Fibroblast of skin of right biceps (primary cell): ENCODE measurements at places on chromosomes 16 and 17.

DNA sequence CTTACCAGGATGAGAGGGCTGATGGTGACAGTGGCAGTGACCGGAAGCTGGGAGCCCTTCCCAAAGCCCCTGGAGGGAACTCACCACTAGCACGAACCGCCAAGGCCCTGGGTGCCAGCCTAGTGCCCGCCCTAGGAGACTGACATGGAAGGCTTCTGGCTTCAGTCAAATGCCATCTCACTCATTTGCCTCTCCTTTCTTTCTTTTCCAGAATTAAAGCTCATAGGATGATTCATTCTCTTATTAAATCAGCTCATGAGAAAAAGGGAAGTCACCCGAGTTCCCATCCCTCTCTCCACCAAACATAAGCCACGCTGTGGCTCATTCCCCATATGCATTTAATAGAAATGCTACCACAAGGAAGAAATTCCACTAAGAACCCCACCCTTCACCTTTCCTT lies 12.1 kb downstream of the CUEDC1 start:
- peak; percentile 65 for DNase-seq

- no peak for DNase-seq
Observed at GRCh38 chr16:88957887-88958577, 19.0 kb downstream of the CBFA2T3 start.

GRCh38 chr17:47949946-47950345 lies 7.7 kb downstream of the PRR15L start:
- DNase-seq: no peak

- DNase-seq: no peak
Observed at GRCh38 chr16:17915791-17916190, 420.7 kb downstream of the NPIPA8 start.

DNA sequence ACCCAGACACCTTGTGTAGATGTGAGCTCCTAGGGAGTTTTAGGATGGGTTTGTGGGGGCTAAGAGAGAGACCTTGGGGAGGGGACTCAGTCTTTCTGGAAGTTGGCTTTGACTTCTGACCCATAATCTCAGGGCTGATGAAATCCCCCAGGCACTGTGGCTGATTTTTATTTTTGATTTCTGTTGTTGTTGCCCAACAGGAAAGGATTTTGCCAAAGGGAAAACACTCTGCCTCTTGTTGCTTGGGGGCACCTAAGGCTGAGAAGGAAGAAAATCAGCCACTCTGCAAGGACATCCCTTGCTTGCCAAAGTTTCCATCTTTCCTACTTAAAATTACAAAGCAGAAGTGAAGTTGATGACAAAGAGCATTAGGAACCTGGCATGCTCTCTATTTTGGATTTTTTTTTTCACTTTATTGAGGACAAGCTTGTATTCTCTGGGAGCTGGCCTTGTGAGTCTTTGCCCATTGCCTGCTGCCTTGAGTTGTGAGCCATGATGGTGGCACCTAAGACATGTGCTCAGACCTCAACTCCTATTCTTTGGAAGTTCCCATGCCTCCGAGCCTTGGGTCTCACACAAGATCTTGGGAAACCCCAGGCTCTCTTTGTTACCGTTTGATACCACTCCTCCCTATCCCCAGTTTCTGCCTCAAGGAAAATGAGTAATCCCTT lies 3.2 kb upstream of the C1QTNF1 start:
- DNase-seq: no peak

GRCh38 chr16:21959050-21959449 lies 5.9 kb downstream of the UQCRC2 start:
- no peak for DNase-seq

- DNase-seq: no peak
Observed at GRCh38 chr16:83075956-83076355, 449.2 kb downstream of the CDH13 start.

- DNase-seq: no peak
Observed at GRCh38 chr16:75660321-75660720, 12.7 kb downstream of the TERF2IP start.

DNA sequence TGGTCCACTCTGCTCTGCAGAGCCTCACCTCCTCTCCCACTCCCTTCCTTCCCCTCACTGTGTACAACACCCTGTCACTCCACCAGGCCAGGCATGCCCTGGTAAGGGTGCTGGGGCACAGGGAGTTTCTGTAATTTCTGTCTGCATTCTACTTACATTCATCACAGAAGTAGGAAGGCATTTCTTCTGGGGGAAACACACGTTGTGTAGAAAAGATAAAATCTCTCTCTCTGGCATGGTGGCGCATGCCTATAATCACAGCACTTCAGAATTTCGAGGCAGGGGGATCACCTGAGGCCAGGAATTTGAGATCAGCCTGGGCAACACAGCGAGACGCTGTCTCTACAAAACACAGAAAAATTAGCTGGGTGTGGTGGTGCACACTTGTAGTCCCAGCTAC lies 27.0 kb downstream of the WNT3 start:
- DNase-seq: no peak

DNA sequence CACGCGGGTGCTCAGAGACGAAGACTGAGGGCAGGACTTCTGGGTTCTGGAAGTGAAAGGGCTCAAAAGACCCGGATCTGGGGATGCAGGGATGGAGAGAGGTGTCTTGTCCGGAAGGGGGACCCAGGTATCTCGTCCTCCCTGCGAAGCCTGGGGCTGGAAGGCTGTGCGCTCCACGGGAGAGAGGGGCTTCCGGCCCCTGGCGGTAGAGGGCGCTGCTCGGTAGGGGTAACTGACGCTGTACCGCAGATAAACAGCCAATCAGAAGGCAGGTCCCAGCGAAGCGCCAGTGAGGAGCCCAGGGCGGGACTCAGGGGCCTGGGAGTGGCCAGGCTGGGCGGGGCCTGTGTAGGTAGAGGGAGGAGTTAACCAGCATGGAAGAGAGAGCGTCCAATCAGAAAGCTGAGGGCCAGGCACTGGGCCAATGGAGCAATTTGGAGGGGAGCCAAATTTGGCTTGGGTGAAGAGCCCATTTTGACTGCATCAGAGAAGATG lies 804 bp downstream of the TGFB1I1 start:
- DNase-seq: peak; percentile 96

GRCh38 chr16:1474796-1475551 lies at the start of gene CLCN7:
TSS of gene CLCN7 (minus strand) at chr16:1475028. CDS start at chr16:1474974, 54 bp downstream.
- DNase-seq: peak; percentile 86

- DNase-seq: no peak
Observed at GRCh38 chr17:81025741-81026129, 9.2 kb upstream of the BAIAP2 start.

DNA sequence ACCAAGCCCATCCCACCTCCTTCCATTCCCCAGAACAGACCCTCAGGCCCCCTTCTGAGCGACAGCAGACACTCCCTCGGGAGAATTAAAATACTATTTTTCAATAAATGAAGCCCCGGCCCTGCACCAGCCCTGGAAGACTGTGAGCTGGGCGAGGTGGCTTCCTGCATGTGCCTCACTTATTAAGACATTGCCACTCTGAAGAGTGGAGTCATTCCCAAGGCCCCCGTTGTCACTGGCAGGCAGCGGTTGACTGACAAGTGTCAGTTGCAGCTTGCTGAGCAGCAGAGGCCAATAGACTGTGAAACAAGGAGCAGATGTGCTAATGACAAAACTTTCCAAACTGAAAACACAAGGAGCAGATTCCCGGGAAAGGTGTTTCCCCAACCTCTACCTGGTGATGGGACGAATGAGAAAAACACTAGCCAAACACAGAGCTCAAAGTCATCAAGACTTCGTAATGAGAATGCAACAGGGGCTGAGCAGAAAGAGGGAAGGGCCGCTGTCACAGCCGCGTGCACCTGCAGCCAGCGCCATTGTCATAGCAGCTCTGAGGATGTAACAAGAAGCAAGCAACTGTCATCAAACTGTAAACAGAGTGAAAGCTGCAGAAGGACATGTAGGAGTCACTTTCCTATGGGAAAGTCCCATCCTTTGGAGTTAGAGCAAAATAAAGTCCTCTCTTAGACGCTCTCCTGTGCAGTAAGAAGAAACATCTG lies 232.1 kb downstream of the C16orf78 start:
- no peak for DNase-seq

DNA sequence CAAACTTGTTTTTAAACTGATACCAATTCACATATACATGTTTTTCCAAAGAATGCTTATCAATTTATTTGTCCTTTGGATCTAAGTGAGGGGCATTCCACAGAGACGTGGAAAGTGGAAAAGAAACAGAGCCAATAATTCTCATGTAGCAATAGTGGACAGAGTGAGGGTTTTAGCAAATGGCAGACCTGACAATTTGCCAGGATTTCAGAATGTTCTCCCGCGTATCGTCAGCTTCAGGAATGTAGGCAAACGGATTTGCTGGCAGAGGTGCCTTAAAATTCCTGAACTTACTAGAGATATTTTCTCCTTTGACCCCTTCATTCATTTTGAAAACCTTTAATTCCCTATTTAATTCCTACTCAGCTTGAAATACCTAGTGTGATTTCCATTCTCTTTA lies 193.4 kb upstream of the CPHXL start:
- DNase-seq: peak; percentile 41

DNA sequence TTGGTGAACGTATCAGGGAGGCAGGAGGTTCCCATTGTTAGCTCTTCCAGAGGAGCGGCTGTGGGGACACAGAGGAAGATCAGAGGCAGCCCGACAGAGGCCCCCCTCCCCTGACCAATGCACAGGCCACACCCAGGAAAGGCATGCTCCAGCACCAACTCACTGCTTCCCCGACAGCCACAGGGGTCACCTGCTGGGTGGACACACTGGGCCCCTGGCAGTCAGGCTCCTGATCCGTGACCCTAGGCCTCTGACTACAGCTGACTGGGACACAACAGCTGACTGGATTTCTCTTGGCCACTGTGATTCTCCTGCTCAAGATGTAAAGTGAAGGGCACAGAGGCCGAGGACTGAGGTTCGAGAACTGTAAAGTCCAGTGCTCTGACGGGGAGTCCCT lies 63.5 kb downstream of the IL21R start:
- DNase-seq: no peak

- DNase-seq: no peak
Observed at GRCh38 chr16:2702871-2703745, 16.9 kb downstream of the PRSS27 start.

- no peak for DNase-seq
Observed at GRCh38 chr16:11413907-11414595, 68.8 kb downstream of the RMI2 start.

DNA sequence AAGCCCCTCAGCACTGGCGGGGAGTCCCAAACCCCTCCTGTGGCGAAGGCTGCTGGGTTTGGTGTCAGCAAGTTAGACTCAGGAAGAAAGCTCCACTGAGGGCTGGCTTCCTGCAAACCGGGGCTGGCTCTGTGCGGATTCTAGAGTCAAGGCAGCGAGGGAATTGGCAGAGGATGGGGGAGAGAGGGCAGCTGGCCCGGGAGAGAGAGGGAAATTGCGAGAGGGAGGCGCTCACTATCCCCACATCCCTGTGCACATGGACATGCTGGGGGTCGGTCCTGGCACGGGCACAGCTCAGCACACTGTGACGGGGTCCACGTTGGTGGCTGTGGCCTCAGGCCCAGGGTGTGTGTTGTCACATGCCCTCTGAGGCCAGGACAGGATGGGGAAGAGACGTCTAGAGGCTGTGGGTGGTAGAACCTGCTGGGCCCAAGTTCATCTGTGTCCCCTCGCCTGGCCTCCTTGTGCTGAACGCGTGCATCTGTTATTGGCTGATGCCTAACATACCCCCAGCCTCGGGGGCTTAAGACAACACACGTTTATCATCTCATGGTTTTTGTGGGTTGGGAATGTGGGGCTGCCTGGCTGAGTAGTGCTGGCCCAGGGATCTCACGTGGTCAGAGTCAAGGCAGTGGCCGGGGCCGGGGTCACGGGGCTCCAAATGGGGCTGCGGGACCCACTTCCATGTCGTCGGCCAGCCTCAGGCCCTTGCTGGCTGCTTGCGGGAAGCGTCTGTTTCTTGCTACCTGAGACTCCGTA lies 16.7 kb upstream of the JPH3 start:
- DNase-seq: no peak

DNA sequence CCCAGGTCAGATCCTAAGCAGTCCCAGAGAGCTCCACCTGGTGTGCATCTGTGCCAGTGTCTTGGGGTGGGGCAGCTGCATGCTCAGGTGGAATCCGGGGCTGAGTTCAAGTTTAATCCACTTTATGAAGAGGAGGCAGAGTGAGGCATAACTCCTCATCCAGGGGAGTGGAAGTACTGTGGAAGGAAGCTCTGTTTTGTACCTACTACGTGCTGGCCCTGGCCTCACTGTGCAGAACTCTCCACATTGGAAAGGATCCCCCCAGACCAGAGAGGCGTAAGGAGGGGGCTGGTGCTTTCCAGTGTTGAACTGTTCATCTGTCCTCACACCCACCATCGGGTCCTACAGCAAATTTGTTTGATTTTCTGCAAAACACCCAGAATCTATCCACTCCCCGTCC lies 78.0 kb downstream of the ABCC6 start:
- DNase-seq: no peak

DNA sequence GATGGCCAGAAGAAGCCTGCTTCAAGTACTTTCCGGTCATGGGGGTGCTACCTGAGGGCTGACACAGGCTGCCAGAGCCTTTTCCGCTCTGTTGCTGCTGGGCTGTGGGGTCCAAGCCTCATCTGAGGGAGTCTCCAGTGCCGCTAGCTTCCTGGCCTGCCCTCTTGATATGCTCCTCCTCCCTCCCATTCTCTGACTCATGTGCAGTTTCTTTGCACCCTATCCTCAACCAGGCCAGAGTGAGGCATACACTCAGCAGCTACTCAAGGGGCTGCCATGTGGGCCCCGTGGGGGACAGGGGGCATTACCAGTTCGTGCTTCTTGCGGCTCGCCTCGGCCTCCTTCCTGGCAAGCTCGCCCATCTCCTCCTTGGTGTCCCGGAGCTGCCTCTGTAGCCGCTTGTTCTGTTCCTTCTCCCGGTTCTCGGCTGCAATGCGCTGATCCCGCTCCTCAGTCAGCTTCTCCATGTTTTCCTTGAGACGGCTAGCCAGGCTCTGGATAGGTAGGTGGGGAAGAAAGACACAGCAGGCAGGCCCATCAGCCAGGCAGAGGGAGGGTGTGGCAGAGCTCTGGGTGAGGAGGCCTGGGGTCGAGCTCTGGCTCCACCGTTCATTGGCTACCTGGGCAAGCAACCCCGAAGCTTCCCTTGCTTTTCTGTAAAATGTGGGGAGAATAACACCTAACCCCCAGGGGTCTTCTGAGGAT lies 43.8 kb downstream of the PIPOX start:
- peak; percentile 11 for DNase-seq

DNA sequence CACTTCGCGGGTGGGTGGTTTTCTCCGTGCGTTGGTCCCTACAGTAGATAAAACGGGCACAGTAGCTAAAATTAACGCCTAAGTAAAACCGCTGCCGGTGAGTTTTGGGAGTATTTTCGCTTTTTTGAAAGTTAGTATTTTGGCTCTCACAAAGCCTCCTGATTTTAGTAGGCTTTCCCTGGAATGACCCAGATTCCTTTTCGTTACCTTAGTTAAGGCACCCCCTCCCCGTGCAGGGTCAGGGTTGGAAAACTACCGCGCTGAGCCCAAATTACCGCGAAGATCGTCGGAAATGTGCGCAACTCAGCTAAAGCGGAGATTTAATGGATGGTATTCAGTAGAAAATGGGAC lies 28.3 kb upstream of the ST6GALNAC1 start:
- no peak for DNase-seq

DNA sequence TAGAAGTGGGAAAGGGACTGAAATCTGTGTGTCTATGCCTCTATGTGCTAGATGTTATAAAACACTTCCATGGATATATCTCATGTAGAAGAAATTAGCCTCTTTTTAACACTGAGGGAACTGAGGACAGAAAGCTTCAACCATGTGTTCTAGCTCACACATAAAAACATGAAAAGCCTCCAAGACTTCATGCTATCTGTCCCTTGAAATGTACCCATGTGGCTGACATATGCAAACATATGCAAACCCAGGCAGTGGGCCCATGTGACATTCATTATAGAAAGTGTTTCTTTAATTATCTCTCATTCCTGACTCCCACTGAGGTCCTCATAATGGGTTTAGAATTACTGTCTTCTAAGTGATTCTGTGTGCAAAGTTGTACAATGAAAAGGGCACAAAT lies 134.7 kb upstream of the MAF start:
- DNase-seq: no peak

- DNase-seq: peak; percentile 22
Observed at GRCh38 chr17:51044976-51045375, 75.7 kb downstream of the SPAG9 start.
